ENCODE measurements at places on chromosomes 12 and 14.

- no peak for DNase-seq
Measured at GRCh38 chr12:121949648-121950397, 31.4 kb downstream of the CFAP251 start.

DNA sequence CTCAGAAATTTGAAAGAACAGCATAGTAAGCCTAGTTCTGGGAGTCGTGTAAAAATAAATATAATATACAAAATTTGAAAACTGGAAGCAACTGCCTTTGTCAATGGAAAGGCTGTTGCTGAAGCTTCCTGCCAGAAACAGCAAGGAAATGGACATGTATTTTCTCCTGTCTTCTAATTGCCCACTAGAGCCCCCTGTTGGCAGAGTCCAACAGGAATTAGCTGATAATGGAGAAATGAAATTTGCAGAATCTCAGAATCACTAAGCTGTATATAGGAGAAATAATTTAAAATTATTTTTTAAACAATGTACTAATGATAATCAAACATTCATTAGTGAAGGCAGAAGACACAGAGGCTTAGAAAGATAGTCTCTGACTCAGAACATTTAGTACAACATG is 414.8 kb downstream of the SLC6A15 start:
- DNase-seq, result peak; percentile 10

- DNase-seq, result no peak
Measured at GRCh38 chr12:59843260-59843843, 247.5 kb downstream of the SLC16A7 start.

DNA sequence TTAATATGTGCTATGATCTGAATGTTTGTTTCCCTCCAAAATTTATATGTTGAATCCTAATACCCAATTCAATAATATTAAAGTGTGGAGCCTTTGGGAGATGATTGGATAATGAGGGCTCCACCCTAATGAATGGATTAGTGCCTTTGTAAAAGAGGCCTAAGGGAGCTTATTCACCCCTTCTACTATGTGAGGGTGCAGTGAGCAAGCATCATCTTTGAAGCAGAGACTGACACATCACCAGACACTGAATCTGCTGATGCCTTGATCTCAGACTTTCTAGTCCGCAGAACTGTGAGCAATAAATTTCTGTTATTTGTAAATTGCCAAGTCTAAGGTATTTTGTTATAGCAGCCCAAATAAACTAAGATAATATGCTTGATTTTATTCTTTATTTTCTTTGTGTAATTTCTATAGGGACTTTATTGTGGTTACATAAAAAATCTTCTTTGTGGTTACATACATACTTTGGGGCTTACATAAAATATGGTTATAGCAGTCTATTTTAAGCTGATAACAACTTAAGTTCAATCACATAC is 131.1 kb upstream of the SLC38A2 start:
- DNase-seq, result no peak

GRCh38 chr14:69288011-69288771 is 28.2 kb downstream of the GALNT16 start:
- DNase-seq, result no peak

DNA sequence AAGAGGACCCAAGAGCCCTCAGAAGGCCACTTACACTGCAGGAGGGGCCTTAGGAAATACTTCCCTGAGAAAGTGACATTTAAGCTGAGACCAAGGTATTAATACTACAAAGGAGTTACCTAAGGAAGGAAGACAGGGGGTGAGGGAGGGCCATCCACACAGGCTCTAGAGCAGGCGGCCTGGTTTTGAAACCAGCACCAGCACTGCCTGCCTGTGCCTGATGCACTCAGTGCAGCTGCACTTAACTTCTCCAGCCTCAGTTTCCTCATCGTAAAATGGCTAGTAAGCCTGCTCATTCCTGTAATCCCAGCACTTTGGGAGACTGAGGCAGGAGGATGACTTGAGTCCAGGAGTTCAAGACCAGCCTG is 45.5 kb upstream of the PLEKHG6 start:
- no peak for DNase-seq

- DNase-seq, result no peak
Measured at GRCh38 chr14:28759653-28760313, 6.8 kb upstream of the FOXG1 start.

GRCh38 chr14:51650716-51651387 is 858 bp upstream of the FRMD6 start:
- DNase-seq, result no peak

DNA sequence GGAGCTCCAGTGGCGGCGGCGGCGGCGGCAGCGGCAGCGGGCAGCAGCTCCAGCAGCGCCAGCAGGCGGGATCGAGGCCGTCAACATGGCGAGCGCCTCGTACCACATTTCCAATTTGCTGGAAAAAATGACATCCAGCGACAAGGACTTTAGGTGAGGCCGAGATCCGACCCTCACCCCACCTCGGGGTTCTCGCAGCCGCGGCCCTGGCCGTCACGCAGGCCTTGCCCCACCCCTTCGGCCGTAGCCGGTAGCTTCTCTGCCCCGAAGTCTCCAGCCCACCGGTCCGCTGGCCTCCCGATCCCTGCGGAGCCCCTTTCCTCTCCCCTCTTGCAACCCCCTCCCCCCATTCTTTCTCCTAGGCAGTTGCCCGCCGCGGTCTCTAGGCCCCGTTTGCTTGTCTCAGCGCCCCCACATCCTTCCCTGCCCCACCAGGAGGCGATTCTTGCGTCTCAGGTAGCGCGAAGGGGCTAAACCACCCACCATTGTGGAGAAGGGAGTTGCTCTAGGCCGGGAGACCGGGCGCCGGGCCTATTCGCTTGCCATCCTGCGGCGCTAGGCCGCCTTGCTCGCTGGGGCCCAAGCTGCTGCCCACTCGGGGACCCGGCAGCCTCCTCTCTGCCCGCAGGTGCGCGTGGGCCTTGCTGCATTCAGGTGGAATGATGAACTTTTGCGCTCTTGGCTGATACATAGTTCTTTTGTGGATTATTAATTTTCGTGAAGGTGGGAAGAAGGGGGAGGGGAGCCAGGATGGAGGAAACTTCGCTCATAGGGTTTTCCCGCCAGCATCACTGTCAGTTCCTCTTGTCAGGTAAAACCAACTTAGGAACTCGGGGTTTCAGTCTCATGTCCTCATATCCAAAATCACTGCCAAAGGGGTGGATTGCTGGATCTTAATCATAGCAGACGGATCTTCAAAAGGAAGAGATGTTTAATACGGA is 745 bp downstream of the CAND1 start:
- peak; percentile 61 for DNase-seq

DNA sequence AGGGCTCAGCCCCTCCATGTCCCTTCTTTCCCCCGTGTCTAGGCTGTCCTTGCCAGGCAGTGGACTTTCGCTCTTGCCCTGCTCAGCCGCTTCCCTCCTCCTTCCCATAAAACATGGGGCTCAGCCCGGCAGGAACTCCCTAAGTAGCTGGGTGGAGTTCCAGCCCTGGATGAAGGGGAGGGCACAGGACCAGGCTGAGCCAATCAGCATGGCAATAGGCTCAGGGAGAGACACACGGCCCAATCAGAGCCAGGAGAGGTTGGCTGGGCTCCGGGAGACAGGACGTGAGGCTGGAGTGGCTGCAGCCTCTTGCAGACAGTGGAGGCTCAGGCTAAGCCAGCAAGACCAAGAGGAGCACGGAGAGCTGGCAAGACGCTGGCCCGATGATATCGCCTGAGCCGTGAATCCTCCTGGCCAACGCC is 54.3 kb downstream of the GALNT9 start:
- DNase-seq, result no peak

DNA sequence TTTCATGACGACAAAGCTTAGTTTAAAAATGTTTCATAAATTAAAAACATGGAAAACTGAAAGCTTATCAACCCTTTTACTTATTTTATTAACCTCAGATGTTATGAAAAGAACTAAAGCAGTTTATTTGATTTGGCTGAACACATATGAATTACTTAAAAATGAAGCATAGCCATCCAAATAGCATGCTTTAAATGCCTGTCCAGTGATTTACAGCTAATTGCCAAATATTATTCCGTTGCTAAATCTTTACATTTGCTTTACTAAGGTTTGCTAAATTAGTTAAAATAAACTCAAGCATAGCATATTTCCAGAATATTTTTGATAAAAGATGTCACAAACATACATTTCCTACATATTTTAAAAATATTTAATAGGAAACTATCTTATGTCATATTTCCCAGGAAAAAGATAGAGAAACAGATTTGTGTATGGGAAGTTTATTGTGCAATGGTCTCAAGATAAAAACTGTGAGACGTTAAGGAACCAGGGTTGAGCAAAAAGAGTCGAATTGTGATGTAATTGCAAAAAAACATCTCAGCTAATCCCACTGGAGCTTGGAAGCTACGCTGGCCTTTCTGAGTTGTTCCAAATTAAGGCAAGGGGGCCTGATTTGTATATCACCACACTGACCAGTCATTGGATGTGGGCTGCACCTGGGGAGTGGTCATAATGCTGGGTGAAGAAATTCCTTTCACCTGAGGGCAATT is 25.8 kb downstream of the GPR135 start:
- DNase-seq, result no peak

- no peak for DNase-seq
Measured at GRCh38 chr12:95458761-95459160, 15.2 kb upstream of the METAP2 start.

Data from activated CD4-positive, alpha-beta T cell treated with anti-CD3 and anti-CD28 coated beads for 48 hours (primary cell).